ENCODE measurements at places on chromosomes 3 and 15. TPM values are rescaled to one million over a fixed set of nuclear protein-coding genes. Genes with fewer than 3 reads are reported as not detected.

FEZF2 gene
- not detected for total RNA-seq

GREM1 gene
- 1,377 TPM for total RNA-seq

CXCR6 gene
- total RNA-seq: not detected

SUCLG2 gene
- total RNA-seq: 52.7 TPM

CP gene
- 0.61 TPM for total RNA-seq

ACKR2 gene
- not detected for total RNA-seq

SRGAP3 gene
- 2.2 TPM for total RNA-seq

CLRN1 gene
- 0.32 TPM for total RNA-seq

XCR1 gene
- total RNA-seq: not detected

MORC1 gene
- total RNA-seq: not detected

AQP9 gene
- 2.8 TPM for total RNA-seq

OCA2 gene
- 0.12 TPM for total RNA-seq

PARP16 gene
- 6.3 TPM for total RNA-seq

ADIPOQ gene
- total RNA-seq: not detected

NUP210 gene
- under 0.01 TPM for total RNA-seq

CHRFAM7A gene
- 2.2 TPM for total RNA-seq

P2RY14 gene
- total RNA-seq: 0.16 TPM

MUC20 gene
- 0.65 TPM for total RNA-seq

POTEB gene
- total RNA-seq: not detected

B3GNT5 gene
- 2.2 TPM for total RNA-seq

SUSD5 gene
- total RNA-seq: 16.1 TPM

TIPARP gene
- total RNA-seq: 65.9 TPM

CILP gene
- 2.8 TPM for total RNA-seq

TTC21A gene
- 5.2 TPM for total RNA-seq

MINAR1 gene
- 7.1 TPM for total RNA-seq

ZNF620 gene
- total RNA-seq: 0.65 TPM

KLHL6 gene
- total RNA-seq: under 0.01 TPM

FBXO45 gene
- 6.2 TPM for total RNA-seq

PRRT3 gene
- total RNA-seq: 6.0 TPM

IGDCC3 gene
- total RNA-seq: under 0.01 TPM

GABRG3 gene
- total RNA-seq: not detected

MASP1 gene
- total RNA-seq: 204 TPM

MME gene
- 1,611 TPM for total RNA-seq

PDE8A gene
- total RNA-seq: 38.8 TPM

SEMA6D gene
- 11.8 TPM for total RNA-seq

ZNF385D gene
- total RNA-seq: 1.6 TPM

NUSAP1 gene
- 11.2 TPM for total RNA-seq

CFAP44 gene
- total RNA-seq: 3.0 TPM

PLCL2 gene
- 35.4 TPM for total RNA-seq

NEDD4 gene
- total RNA-seq: 41.5 TPM

LDHAL6B gene
- total RNA-seq: not detected

GP9 gene
- not detected for total RNA-seq

DPPA2 gene
- not detected for total RNA-seq

ARNT2 gene
- 30.0 TPM for total RNA-seq

GHSR gene
- total RNA-seq: not detected

RARRES1 gene
- 0.65 TPM for total RNA-seq

SHC4 gene
- total RNA-seq: 0.61 TPM

GOLGA8M gene
- total RNA-seq: 0.16 TPM

SH2D7 gene
- not detected for total RNA-seq

PARP15 gene
- 1.1 TPM for total RNA-seq

TRPM1 gene
- not detected for total RNA-seq
